ENCODE measurements at places on chromosomes 7 and 10.

DNA sequence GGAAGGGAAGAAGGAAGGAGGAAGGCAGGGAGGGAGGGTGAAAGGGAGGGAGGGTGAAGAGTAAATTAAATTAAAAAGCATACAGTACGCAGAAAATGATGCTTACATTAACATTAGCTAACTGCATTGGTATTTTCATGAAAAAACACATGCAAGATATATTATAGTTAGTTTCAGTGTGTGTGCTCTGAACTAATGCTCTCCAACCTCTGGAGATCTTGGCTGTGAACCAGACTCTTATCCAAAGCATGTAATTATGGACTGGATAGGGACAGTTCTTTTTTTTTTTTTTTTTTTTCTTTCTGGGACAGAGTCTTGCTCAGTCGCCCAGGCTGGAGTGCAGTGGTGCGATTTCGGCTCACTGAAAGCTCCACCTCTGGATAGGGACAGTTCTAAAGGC lies 357.0 kb downstream of the FRMD4A start:
- H3K36me3 ChIP-seq, result no peaks in the 10 kb centered on the region
- no peak overlapping the region for H3K4me3 ChIP-seq
- H3K27me3 ChIP-seq, result peaks cover 14% of the 10 kb centered on the region

- no peak overlapping the region for H3K4me3 ChIP-seq
- no peaks in the 10 kb centered on the region for H3K27me3 ChIP-seq
- H3K4me1 ChIP-seq, result no peaks in the 10 kb centered on the region
These were observed 106.8 kb downstream of the ZMYND11 start for GRCh38 chr10:241966-242643.

GRCh38 chr7:155939350-155939749 lies 127.1 kb upstream of the SHH start:
- DNase-seq, result no peak
- no peaks in the 10 kb centered on the region for H3K36me3 ChIP-seq
- no peak overlapping the region for H3K27ac ChIP-seq
- no peaks in the 10 kb centered on the region for H3K27me3 ChIP-seq

DNA sequence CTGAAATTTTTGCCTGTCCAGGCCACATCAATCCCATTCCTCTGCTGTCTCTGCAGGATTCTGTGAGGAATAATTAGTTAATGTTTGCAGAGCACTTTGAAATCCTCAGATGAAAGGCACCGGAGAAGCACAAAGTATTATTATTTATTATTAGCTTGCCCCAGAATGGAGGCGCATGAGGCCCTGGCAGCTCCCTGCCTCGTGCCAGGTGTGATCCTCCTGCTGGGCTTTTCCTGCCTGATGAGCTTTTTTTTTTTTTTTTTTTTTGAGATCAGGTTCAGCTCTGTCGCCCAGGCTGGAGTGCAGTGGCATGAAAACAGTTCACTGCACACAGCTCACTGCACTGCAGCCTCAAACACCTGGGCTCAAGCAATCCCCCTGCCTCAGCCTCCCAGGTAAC lies 65.2 kb downstream of the TCF7L2 start:
- no peak for DNase-seq
- H3K27me3 ChIP-seq, result no peaks in the 10 kb centered on the region
- no peaks in the 10 kb centered on the region for H3K36me3 ChIP-seq

- H3K27me3 ChIP-seq, result no peaks in the 10 kb centered on the region
- no peak overlapping the region for H3K4me3 ChIP-seq
- H3K4me1 ChIP-seq, result no peaks in the 10 kb centered on the region
- no peaks in the 10 kb centered on the region for H3K36me3 ChIP-seq
- no peak overlapping the region for H3K27ac ChIP-seq
These were observed 207.7 kb downstream of the TPK1 start for GRCh38 chr7:144628176-144628575.

- no peak overlapping the region for H3K4me3 ChIP-seq
- no peak for DNase-seq
- H3K27me3 ChIP-seq, result no peaks in the 10 kb centered on the region
- H3K27ac ChIP-seq, result no peak overlapping the region
- H3K4me1 ChIP-seq, result no peaks in the 10 kb centered on the region
These were observed 9.8 kb downstream of the AGR2 start for GRCh38 chr7:16794986-16795385.

DNA sequence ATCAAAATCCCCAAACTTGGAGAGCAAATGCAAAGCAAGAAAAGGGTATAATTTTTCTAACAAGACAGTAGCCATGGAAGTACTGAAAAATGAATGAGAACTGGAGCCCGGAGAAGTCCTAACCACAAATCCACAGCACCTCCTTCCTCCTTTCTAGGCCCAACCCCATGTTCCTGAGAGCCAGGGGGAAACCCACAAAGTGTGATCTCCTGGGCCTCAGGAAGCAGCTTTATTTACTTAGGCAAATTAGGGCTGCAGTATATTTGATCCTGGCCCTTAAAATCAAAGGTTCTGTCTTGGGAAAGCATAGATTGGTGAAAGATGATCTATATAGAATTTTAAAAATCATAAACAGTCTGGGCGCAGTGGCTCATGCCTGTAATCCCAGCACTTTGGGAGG lies 103.0 kb downstream of the DOCK4 start:
- no peaks in the 10 kb centered on the region for H3K27me3 ChIP-seq
- no peak overlapping the region for H3K27ac ChIP-seq
- no peak for DNase-seq
- no peak overlapping the region for H3K4me3 ChIP-seq
- no peaks in the 10 kb centered on the region for H3K4me1 ChIP-seq

DNA sequence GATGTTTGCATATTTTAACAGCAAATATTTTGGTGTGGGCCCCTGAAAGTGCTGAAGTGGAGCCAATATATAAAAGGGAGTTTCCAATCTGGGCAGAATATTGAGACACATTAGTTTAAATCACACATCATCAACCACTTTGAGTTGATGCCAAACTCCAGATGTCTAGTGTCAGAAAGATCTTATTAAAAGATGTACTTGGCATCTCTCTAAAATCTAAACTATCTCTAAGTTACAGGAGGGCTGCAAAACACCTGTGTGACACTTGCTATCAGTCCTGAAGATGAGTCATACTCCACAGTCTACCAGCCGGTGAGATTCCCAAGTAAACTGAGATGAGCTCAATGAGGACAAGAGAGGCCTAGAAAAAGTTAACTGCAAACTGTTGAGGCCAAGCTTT lies 11.4 kb downstream of the JAZF1 start:
- no peak for DNase-seq
- no peaks in the 10 kb centered on the region for H3K4me1 ChIP-seq
- no peaks in the 10 kb centered on the region for H3K36me3 ChIP-seq
- no peaks in the 10 kb centered on the region for H3K27me3 ChIP-seq

- H3K27ac ChIP-seq, result no peak overlapping the region
- H3K27me3 ChIP-seq, result peaks cover 29% of the 10 kb centered on the region
- H3K4me3 ChIP-seq, result no peak overlapping the region
- no peaks in the 10 kb centered on the region for H3K36me3 ChIP-seq
These were observed 60.1 kb downstream of the CFAP46 start for GRCh38 chr10:132882069-132882951.

All from T-cell (primary cell).